ENCODE measurements at places on chromosomes 11 and 22. TPM values are rescaled to one million over a fixed set of nuclear protein-coding genes. Genes with fewer than 3 reads are reported as not detected.

DNA sequence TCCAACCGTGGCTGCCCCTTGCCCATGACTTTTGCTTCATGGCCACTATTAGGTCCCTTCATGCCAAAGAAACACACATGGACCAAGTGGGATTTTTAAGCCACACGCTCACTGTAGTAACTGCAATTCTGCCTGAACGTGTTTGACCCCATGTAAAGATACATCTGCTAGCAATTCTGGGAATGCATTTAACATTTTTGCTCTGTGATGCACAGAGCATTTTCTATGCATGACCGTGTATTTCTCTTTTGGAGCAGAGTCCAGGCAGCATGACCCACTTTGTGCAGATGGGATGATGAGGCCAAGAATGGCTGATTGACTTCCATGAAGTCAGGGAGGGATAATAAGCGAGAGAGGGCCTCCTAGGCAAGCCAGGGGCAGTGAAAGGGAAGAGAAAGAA lies 108.5 kb downstream of the TP53I11 start:
- DNase-seq: no peak

DNA sequence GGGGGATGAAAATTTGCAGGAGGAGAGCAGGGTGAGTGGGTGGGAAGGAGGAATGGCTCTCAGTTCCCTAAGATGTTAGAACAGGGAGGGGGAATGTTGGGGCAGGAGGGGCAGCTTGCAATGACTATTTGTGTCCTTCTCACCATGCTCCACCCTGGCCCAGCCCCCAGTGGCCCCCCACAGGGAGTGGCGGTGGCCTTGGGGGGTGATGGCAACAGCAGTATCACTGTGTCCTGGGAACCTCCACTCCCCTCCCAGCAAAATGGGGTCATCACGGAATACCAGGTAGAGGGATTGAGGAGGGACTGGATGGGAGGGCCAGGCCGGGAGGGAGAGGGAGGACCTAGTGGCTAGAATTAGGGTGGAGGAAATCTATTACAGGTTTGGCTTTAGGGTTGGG lies 10.2 kb downstream of the ROBO3 start:
- DNase-seq: no peak

GRCh38 chr22:33018232-33018864 lies 39.8 kb downstream of the SYN3 start:
- DNase-seq: peak; percentile 48

GRCh38 chr11:94302776-94303175 lies 1.6 kb upstream of the IZUMO1R start:
- no peak for DNase-seq

DNA sequence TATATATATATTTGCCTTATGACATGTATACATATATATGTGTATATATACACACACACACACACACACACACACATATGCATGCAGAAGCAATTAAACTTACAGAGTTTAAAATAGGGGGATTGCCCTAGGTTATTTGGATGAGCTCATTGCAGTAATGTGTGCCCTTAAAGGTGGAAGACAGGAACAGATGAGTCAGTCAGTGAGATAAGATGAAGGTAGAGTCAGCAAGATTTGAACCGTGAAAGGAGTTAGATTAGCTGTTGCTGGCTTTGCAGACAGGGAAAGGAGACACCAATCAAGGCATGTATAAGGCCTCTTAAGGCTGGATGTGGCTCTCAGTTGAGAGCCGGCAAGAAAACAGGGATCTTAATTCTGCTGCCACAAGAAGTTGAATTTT lies 902.4 kb upstream of the RAG2 start:
- DNase-seq: no peak

DNA sequence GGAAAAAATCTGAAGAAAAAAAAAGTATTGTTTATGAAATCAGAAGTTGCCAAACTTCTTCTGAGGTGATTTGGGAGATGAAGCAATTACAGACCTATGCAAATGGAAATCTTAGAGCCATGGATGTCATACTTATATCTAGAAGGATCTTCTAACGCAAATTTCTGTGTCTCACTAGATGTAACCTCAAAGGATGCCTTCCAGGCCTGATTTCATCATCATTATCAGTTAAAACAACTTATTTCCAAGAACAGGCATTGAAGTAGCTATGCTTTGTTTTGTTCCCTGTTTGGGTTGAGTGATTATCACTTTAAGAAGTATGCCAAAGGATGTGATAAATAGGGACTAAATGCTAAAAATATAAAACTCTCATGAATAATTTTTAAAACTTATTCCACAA lies 43.9 kb upstream of the ANGPTL5 start:
- no peak for DNase-seq

Gene SYCE3
- not detected for total RNA-seq

GRCh38 chr11:9264316-9265210 lies 587 bp downstream of the DENND5A start:
- peak; percentile 32 for DNase-seq

Gene GRIA4
- not detected for total RNA-seq

Gene CELSR1
- 9.0 TPM for total RNA-seq

Gene JOSD1
- 45.2 TPM for total RNA-seq

Gene PSMD13
- 149 TPM for total RNA-seq

Gene RASD2
- not detected for total RNA-seq

Gene TRIM51
- total RNA-seq: not detected

GRCh38 chr11:3123305-3123704 lies 41.8 kb downstream of the OSBPL5 start:
- DNase-seq: no peak

GRCh38 chr11:60919956-60920355 lies 4.3 kb upstream of the TMEM132A start:
- no peak for DNase-seq

Gene OSM
- 1.0 TPM for total RNA-seq

Gene PGA5
- not detected for total RNA-seq

DNA sequence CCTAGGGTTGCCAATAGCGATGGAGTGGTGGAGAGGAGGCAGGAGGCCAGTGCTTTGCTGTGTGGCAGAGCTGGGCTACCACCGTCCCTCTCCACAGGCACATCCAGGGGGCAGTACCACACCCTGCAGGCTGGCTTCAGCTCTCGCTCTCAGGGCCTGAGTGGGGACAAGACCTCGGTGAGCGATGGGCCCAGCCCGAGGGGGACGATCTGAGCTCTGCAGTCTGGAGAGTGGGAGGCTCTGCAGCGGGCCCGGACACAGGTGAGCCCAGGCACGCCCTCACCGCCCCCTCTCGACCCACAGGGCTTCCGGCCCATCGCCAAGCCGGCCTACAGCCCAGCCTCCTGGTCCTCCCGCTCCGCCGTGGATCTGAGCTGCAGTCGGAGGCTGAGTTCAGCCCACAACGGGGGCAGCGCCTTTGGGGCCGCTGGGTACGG lies 2.5 kb downstream of the PKP3 start:
- no peak for DNase-seq

- no peak for DNase-seq
Observed at GRCh38 chr22:29904020-29904419, 21.0 kb downstream of the MTMR3 start.

Gene C22orf31
- total RNA-seq: not detected

- no peak for DNase-seq
Observed at GRCh38 chr11:65915821-65916251, 3.0 kb downstream of the C11orf68 start.

Gene RIMBP3B
- 0.16 TPM for total RNA-seq

DNA sequence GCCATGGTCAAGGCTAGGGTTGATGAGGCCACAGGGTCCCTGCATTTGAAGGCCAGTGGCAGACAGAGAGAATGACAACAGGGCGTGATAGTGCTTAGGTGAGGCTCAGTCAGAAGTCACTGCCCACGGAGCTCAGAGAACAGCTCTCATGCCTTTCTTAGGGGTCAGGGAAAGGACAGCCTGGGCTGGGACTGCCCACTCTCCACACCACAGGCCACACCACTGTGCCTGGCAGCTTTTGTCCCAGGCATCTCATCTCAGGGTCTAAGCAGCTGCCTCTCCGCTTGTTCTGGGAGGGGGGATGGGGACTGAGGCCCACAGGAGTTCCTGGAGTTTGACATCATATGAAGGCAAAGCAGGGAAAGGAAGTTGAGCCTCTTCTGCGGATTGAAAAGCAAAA lies 150.2 kb upstream of the B3GAT1 start:
- no peak for DNase-seq

Gene RAB36
- 2.1 TPM for total RNA-seq

DNA sequence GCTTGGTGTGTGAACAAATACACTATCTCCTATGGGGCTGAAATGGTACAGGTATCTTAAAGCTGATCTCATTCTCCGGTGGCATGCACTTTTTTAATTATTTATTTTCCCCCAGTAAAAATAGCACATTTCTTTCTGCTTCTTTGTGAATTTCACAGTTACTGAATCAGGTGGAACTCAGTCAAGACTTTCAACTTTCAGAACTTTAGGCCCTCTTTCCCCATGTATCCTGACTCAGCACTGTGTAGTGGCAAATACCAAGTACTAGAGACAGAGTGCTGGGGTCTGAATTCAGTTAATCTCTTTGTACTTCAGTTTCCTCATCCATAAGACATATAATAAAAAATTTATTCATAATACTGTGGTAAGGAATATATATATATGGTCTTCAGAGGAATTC lies 223.9 kb downstream of the CSNK2A3 start:
- DNase-seq: no peak

GRCh38 chr11:2742201-2742600 lies 42.4 kb upstream of the KCNQ1OT1 start:
- DNase-seq: no peak

GRCh38 chr22:25762147-25762546 lies 20.2 kb downstream of the MYO18B start:
- no peak for DNase-seq

- no peak for DNase-seq
Observed at GRCh38 chr11:8617063-8617462, 23.0 kb upstream of the STK33 start.

Gene TECTA
- 0.24 TPM for total RNA-seq

Gene SLN
- not detected for total RNA-seq

- no peak for DNase-seq
Observed at GRCh38 chr22:45916515-45916914, 60.4 kb downstream of the WNT7B start.

Gene SYT9
- not detected for total RNA-seq

DNA sequence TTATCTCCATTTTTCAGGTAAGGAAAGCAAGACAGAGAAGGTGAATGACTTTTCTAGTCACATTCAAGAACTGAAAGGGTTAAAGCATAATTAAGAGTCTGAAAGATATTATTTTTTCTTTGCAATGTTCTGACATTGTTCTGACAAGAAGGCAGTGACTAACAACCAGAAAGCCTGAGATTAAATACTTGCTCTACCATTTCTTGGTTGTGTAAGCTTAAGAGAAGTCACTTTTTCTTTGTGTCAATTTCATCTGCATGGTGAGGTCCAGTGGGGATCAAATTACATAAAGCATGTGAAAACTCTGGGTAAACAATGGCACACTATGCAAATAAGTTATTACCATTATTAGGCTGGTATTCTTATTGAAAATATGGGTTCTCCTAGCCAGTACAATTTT lies 73.7 kb downstream of the PHF21A start:
- no peak for DNase-seq

DNA sequence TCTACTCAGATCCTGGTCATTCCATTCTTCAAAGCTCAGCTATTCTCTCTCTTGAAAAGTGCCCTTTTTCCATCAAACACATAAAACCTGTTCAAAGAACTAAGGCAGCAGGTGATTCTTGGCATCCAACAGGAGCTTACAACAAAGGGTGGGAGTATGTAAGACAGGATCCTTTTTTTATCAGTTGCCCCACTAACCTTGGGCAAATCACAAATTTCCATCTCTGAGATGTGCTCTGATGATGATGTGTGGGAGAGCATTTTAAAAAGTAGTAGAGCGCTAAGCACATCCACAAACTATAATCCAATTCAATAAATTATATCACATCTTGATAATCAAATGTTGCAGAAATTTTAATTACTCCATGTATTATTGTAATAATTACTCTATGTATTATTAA lies 53.7 kb upstream of the FDX1 start:
- DNase-seq: no peak

DNA sequence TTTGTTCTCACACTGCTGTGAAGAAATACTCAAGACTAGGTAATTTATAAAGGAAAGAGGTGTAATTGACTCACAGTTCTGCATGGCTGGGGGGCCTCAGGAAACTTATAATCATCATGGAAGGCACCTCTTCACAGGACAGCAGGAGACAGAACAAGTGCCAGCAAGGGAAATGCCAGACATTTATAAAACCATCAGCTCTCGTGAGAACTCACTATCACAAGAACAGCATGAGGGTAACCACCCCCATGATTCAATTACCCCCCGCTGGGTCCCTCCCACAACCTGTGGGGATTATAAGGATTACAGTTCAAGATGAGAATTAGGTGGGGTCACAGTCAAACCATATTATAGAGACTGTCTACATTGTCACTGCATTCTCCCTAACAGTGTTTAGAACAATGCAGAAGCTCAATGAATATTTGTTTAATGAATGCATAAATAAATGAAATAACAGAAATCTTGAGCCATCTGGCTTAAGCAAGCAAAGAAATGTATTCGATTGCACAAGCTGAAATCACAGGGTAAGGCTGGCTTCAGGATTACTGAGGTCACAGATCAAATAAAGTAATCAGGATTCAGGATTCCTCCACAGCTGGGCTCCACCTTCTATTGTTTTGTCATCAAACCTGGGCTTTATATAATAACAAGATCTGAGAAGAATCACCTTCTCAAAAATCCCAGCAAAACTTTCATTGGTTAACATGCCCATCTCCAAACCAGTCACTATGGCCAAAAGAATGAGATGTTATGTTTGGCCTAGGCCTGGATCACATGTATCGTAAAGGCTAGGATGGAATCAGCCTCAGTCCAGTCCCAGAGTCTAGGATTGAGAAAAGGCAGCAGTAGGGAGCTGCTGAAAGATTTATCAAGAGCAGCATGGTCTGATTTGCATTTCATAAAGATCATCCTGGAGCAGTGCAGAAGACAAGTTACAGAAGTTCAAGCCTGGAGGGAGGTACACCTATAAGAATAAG lies 137.8 kb upstream of the UBASH3B start:
- DNase-seq: no peak

- no peak for DNase-seq
Observed at GRCh38 chr11:28521075-28521474, 412.9 kb downstream of the METTL15 start.

- no peak for DNase-seq
Observed at GRCh38 chr11:2891326-2892214, 6.0 kb upstream of the CDKN1C start.

Gene BAIAP2L2
- total RNA-seq: 0.64 TPM

DNA sequence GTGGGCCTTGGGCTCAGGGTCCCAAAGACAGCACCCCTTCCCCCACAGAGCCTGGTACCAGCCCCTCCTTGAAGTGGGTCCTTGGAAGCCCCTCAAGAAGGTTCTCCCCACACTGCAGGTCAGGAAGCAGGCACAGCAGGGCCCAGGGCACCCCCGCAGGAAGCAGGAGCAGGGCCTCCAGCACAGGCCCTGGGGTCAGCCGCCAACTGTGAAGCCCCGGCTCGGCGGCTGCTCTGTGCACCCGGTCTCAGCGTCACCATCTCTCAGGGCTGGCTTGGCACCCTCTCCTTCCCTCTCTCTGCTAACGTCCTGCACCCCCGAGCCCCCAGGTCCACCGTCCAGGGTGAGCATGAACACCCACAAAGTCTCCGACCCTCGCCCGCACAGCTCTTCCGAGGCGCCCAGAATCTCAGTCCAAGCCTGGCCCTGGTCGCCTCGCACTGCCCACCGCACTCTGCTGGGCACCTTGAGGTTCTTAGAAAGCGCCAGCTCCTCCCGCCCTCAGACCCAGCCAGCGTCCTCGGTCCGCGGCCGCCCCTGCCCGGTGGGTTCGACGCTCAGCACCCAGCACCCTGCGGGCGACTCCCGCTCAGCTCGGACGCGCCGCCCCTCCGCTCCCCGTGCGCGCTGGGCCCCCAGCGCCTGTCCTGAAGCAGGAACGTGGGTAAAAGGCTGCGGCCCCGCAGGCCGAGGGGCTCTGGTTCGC lies 1.4 kb upstream of the SIGIRR start:
- no peak for DNase-seq

Gene PRODH
- total RNA-seq: not detected

Data from activated B cell treated with CpG ODN at 0.5 μM for 24 hours (primary cell).